ENCODE measurements at places on chromosomes 6 and 20. TPM values are rescaled to one million over a fixed set of nuclear protein-coding genes. Genes with fewer than 3 reads are reported as not detected.

Gene EPHA7
- under 0.01 TPM for total RNA-seq

Gene ZNF184
- 9.4 TPM for total RNA-seq

Gene ARMH2
- not detected for total RNA-seq

Gene TASP1
- 6.3 TPM for total RNA-seq

Gene SCAND1
- 44.3 TPM for total RNA-seq

Gene DNAAF9
- 11.8 TPM for total RNA-seq

Gene HLA-DRA
- 0.17 TPM for total RNA-seq

Gene FAM217A
- not detected for total RNA-seq

Gene DAAM2
- total RNA-seq = 25.9 TPM

Gene TBXT
- total RNA-seq = not detected

Gene CST5
- not detected for total RNA-seq

Gene ENPP4
- 3.6 TPM for total RNA-seq

Gene BEND6
- total RNA-seq = 12.6 TPM

Gene PEX3
- 25.6 TPM for total RNA-seq

Gene TRERF1
- total RNA-seq = 4.1 TPM

Gene APMAP
- total RNA-seq = 104 TPM

Gene CFB
- 87.1 TPM for total RNA-seq

Gene LRP11
- 54.7 TPM for total RNA-seq

Gene TRIM40
- not detected for total RNA-seq

Gene DLL1
- 5.6 TPM for total RNA-seq

Gene PCIF1
- 9.9 TPM for total RNA-seq

Gene SLC22A16
- under 0.01 TPM for total RNA-seq

Gene MUC22
- not detected for total RNA-seq

Gene DYNLT2
- total RNA-seq = 1.0 TPM

Gene PSORS1C2
- not detected for total RNA-seq

Gene TGM3
- not detected for total RNA-seq

Gene BANF2
- total RNA-seq = not detected

Gene CRISP2
- not detected for total RNA-seq

Gene HSPA1L
- 3.1 TPM for total RNA-seq

Gene MYB
- total RNA-seq = under 0.01 TPM

Gene C20orf144
- under 0.01 TPM for total RNA-seq

Gene PROKR2
- total RNA-seq = not detected

Gene BEND3
- total RNA-seq = 0.83 TPM

Gene SPINT4
- not detected for total RNA-seq

Gene C20orf204
- 0.26 TPM for total RNA-seq

Gene PDYN
- not detected for total RNA-seq

Gene TRIM10
- total RNA-seq = not detected

Gene B3GAT2
- not detected for total RNA-seq

Gene CDH26
- total RNA-seq = 0.50 TPM

Gene SYCP2L
- total RNA-seq = under 0.01 TPM

Gene MYL9
- total RNA-seq = 25.4 TPM

Gene SERINC3
- total RNA-seq = 120 TPM

Gene SPEF1
- 0.17 TPM for total RNA-seq

Gene METTL24
- total RNA-seq = 2.6 TPM

Gene PBX2
- 35.0 TPM for total RNA-seq

All from fibroblast of lung (primary cell).